ENCODE measurements at places on chromosomes 1 and 21. TPM values are rescaled to one million over a fixed set of nuclear protein-coding genes. Genes with fewer than 3 reads are reported as not detected.

Gene LCA5L
- total RNA-seq, result 1.4 TPM

Gene SYTL1
- total RNA-seq, result 1.0 TPM

Gene SON
- total RNA-seq, result 434 TPM

Gene ATP5PB
- total RNA-seq, result 580 TPM

GRCh38 chr1:235050911-235051360 lies 77.7 kb downstream of the TOMM20 start:
- DNase-seq, result peak; percentile 35

- DNase-seq, result peak; percentile 36
Measured at GRCh38 chr1:9689011-9689706, 37.6 kb downstream of the PIK3CD start.

DNA sequence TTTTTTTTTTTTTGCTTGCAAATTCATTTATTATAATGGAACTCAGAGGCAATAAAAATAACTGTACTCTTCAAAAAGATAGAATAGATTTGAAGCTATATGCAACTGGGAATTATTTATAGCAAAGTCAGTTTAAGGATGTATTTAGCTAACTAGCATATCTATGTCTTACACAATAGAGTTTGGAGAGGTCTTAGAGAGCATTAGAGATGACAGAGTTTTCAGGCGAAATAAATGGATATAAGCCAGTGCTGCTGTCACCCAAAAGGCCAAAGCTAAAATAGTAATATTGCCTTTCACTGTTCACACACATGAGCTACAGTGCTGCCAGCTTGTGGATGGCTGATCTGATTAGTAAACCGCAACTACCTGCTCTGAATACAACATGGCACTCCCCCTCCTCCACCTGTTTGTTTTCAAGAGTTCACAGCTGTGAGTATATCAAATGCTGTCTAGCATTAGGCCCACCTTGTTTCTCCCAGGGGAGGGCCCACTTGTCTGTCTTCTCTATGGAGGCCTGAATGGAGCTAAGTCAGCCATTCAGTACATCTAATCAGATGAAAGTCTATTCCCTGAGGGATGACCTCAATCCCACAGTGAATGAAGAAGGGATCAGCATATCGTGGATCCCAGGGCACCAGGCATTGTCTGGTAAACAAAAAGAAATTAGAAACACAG lies 25.2 kb upstream of the SSX2IP start:
- DNase-seq, result no peak

DNA sequence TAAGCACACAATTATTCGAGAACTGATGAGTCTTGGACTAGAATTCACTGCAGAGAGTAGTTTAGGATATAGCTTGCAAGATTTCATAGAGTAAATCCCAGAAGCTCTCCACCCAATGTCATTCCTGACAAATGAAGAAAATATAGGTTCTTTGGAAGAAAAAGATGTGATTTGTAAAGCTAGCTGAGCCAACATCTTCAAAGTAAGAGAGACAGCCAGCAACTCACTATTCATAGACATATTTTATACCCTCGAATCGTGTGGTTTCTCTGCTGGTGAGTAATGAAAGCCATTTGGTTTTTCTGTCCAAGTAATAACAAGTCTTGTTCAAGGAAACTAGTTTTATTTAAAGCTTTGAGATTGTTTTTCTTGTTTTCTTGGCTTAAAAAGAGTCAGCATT lies 165.7 kb upstream of the SYT6 start:
- no peak for DNase-seq

DNA sequence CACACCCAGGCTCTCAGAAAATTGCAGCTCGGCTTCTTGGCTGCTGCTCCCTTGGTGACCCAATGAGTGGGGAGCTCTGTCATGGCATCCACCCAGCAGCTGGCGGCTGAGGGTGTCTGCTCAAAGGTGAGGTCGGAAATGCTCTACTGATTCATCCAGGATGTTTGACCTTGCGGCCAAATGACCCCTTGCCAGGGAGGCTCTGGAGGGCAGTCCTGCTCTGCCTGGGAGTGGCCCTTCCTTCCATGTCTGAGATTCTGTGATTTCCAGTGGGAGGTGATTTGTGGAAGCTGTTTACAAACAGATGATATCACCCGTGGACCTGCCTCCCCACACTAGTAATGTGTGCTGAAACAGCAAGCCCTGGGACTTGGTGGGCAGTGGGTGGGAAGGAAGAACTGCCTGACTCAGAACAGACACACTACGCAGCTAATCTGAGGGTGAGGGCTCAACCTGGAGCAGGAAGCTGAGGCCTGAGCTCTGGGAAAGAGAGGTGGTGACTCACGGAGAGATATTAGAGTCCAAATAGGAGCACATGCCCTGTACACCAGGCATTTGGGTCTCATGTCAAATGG lies 3.0 kb downstream of the CRCT1 start:
- DNase-seq, result peak; percentile 48

DNA sequence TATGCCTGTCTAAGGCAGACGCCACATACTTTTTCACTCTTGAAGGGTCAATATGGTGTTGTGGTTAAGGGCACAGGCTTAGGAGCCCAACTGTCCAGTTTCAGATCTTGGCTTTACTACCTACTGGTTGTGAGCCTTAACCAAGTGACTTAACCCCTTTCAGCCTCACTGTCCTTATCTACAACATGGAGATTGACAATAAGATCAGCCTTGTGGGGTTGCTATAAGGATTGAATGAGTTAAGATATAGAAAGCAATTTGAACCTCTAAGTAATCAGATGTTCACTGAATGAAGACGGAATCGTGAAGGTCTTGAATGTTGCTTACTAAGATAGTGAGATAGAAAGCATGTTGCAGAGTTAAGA lies 121.3 kb upstream of the JUN start:
- no peak for DNase-seq

DNA sequence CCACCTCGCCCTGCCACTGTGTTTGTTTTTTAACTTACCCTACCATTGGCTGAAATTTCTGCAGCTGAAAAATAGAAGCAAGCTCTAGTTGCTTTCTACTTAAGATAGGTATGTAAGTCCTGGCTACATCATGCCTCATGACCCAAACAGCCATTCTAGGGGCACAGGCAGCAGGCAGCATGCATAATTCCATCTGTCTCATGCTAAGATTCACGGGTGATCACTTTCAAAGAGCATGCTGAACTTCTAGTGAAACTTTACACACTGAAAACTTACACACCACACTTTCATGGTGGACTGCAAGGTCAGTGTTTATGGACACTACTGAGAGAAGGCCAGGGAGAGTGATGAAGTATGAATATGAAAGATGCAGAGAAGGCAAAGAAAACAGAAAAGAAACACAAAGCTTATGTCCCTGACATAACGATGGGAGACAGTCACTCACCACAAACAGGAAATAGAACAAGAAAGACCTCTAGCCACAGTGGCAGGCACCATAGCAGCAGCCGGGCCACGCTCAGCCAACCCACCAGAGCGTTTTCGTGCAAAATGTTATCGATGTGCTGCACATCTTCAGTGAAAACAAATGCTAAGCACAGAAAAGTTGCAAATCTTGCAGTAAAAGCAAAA lies 102.3 kb upstream of the TIAM1 start:
- no peak for DNase-seq

- DNase-seq, result no peak
Measured at GRCh38 chr1:39752703-39753102, 14.0 kb downstream of the PPIE start.

- DNase-seq, result no peak
Measured at GRCh38 chr1:226466296-226466695, 58.4 kb upstream of the PARP1 start.
